ENCODE measurements at places on chromosomes 3 and 15. TPM values are rescaled to one million over a fixed set of nuclear protein-coding genes. Genes with fewer than 3 reads are reported as not detected.

NDUFB5 gene
- total RNA-seq, result 128 TPM

NEK10 gene
- 4.3 TPM for total RNA-seq

ITIH4 gene
- 3.2 TPM for total RNA-seq

PRRT3 gene
- 0.93 TPM for total RNA-seq

FANCD2OS gene
- not detected for total RNA-seq

CCDC54 gene
- total RNA-seq, result not detected

DNA sequence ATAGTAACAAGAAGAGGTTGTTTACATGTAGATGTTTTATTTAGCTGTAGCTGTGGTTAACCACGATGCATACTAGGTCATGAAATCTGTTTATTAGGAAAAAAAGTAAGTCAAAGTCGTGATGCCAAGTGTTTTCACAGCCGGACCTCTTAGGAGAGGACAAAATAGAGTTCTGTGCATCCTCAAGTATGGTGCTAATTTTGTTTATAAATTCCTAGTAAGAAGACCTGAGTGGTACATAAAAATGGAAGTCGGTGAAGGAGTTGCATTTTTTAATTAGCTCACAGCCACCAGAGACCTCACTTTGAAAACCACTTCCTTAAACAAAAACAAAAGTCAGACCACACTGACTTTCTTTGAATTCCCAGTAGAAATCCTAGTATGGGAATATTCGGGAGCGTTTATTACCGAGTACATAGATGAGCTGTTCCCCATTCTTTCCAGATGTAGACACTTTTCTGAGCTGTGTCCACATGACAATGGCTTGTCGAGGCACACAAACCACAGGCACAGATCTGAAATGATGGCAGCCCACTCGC lies 143.6 kb upstream of the UBE2E1 start:
- peaks cover 17% of the 10 kb centered on the region for H3K4me1 ChIP-seq
- no peak overlapping the region for H3K27ac ChIP-seq
- no peak for DNase-seq

DNA sequence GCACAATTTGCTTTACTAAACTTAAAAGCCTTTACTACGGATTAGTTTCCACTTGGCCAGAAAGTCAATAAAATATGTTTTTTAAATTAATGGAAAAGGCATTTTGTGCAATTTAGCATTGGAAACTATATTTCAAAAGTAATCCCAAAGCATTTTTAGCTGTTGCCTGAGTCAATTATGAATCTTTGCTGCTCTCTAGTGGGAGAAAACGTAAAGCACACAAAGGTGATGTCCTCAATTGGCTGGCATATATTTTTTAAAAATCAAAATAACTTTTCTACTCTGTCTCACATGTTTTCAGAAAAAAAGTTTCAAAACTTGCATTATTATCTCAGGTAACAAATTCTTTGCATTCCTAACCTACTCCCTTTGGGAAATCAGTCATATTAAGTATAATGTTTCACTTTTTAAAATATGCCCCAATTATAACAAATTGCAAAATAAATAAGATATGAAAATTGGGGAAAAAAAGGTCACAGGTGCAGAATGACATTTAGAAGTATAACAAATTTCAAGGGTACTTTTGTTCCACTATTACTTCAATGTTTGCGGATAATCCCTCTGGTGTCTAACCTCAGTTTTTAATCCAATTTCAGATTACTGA lies 47.2 kb upstream of the TEX55 start:
- H3K27ac ChIP-seq, result no peak overlapping the region
- DNase-seq, result peak; percentile 14
- H3K4me1 ChIP-seq, result no peaks in the 10 kb centered on the region

DNA sequence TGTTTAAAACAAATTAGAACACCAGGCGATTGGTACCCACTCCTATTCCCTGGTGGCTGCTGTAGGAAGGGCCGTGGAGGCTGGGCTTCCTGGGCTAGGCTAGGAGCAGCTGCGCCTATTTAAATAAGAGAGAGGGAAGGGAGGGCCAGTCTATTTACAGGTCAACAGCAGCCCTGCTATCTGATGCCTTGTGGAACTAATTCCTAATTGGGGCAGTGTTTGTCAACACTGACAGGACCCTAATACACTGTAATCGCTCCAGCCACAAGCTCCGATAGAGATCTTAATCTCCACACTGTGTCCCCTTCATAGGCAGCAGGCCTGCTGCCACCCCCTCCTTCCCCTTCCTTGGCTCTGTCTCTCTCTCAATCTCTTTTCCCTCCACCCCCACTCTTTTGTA lies 116.9 kb upstream of the SOX14 start:
- H3K27me3 ChIP-seq, result peaks cover 15% of the 10 kb centered on the region
- H3K4me1 ChIP-seq, result no peaks in the 10 kb centered on the region
- no peak overlapping the region for H3K4me3 ChIP-seq
- H3K36me3 ChIP-seq, result no peaks in the 10 kb centered on the region
- no peak for DNase-seq

DNA sequence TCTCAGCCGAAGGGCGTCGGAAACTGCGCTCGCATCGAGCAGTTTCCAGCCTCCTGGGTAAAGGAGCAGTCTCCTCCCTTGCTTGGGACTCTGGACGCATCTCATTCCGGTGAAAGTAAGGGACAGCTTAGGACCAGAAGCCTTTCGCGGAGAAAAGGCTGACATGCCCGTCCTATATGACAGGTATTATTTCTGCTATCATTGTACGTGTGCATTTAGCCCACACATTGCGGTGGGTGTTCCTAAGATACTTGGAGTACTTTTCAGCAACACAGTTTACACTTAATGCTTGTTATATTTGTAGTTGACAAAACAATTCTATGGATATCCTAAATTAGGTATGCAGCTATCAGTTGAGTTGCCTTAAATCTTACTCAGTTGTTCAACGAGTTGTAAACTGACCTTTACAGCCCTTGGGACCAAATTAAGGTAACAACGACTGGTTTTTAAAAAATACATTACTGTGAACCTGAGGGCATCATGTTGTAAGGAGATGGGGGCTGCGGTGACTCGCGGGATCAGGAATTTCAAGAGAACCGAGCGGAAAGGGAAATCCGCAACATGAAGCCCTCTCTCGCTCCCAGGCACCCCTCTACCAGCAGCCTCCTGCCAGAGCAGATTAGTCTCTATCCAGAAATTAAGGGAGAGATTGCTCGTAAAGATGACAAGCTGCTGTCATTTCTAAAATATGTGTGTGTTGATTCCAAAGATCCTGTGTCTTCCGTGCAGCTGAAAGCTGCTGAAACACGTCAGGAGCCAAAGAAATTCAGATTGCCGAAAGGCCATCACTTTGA lies 632 bp upstream of the COPS2 start:
- peaks cover 29% of the 10 kb centered on the region for H3K4me1 ChIP-seq
- no peaks in the 10 kb centered on the region for H3K36me3 ChIP-seq
- 0 out of 2 replicates have a peak overlapping the region, but pooled peaks have one; percentile 17 for H3K27ac ChIP-seq
- DNase-seq, result no peak
- H3K4me3 ChIP-seq, result peak overlapping the region; percentile 81

- no peaks in the 10 kb centered on the region for H3K27me3 ChIP-seq
- H3K36me3 ChIP-seq, result no peaks in the 10 kb centered on the region
- no peak overlapping the region for H3K4me3 ChIP-seq
These were observed 26.7 kb upstream of the SNRK start for GRCh38 chr3:43259626-43260025.

- DNase-seq, result no peak
- no peaks in the 10 kb centered on the region for H3K4me1 ChIP-seq
- H3K36me3 ChIP-seq, result no peaks in the 10 kb centered on the region
These were observed 7.9 kb downstream of the RTF1 start for GRCh38 chr15:41424809-41425208.

Measured in PC-9 (cell line).